Astrocyte of the hippocampus (primary cell): ENCODE measurements at places on chromosomes 6 and 20.

DNA sequence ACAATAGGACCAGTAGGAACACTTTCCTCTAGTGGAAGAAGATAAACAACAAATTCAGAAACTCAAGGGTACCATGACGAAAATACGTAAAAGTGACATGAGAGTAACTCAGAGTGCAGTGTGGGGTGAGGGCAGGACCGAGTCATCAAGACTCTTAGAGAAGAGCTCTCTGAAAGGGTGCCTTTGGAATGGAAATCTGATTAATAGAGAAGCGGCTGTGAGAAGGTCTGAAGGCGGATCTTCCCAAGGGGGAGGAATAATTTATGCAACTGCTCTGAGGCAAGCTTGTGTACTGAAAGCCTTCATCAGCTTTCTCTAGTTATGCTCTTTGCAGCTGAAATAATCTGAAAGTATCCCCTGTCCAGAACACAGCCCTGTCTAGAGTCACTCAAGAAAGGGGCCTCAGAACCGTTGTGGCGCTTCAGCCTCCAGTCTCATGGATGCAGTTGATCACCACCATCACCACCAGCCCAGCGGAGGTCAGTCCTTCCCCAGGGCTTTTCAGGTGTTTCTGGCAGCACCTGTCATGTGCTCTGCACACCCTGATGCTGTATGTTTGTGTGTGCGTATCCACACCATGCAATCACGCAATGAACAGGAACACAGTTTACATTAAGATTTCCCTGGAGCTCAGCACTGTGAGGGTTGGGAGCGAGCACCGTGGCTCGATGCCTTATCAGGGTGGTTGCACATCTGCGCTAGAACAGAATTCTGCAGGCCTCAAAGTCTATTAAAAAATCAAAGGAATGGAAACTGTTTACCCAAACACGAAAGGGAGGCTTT, 396.5 kb downstream of the SMOC2 start:
- no peak for DNase-seq

GRCh38 chr6:73923905-73924485, 228.0 kb downstream of the CD109 start:
- DNase-seq: no peak

DNA sequence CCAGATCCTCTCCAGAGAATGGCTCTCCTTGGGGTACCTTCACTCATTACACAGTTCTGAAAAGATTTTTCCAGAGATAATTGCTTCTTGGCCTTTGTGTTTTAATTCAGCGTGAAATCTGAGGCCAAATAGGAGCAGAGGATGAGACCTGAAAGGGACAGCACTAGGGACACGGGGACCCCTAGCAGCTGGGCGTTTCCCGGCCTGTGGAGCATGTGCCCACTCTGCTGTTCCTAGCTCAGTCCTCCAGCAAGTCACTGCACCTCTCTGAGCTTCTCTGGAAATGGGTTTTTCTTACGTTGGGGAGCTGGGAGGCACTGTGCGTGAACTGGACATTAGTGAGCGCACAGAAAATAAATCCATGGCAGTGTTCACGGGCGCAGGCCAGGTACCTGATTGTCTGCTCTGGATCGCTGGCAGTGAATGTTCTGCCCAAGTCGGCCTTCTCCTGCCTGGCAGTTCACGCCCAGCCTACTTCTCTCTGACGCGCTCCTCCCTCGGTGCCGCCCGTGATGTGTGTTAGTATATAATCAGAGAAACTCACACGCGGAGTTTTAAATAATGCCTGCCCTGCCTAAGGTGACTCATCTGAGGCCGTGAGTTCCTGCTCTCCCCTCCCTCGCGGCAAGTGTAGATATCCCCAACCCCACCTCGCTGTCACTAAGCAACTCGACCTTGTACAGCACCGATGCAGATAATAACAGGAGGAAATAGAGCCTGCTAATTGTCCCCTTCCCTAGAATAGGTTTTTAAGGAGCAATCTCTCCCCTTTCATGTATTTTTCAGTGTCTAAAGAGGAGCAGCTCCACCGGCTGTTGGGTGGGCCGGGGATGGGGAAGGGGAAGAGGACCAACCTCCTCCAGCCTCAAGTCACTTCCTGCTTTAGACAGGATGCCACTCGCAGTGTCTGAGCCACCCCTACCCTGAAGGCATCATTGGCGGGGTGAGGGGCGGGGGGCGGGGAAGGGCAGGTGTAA, 2.7 kb upstream of the TUBB2A start:
- DNase-seq: peak; percentile 76

GRCh38 chr6:36862164-36862847, 12.3 kb downstream of the PPIL1 start:
- no peak for DNase-seq

GRCh38 chr6:27962506-27962905, 5.5 kb downstream of the OR2B6 start:
- DNase-seq: no peak

- no peak for DNase-seq
These were observed 79.8 kb upstream of the SCAF8 start for GRCh38 chr6:154653385-154653784.

- no peak for DNase-seq
These were observed 9.3 kb downstream of the SH3BGRL2 start for GRCh38 chr6:79640146-79641111.

DNA sequence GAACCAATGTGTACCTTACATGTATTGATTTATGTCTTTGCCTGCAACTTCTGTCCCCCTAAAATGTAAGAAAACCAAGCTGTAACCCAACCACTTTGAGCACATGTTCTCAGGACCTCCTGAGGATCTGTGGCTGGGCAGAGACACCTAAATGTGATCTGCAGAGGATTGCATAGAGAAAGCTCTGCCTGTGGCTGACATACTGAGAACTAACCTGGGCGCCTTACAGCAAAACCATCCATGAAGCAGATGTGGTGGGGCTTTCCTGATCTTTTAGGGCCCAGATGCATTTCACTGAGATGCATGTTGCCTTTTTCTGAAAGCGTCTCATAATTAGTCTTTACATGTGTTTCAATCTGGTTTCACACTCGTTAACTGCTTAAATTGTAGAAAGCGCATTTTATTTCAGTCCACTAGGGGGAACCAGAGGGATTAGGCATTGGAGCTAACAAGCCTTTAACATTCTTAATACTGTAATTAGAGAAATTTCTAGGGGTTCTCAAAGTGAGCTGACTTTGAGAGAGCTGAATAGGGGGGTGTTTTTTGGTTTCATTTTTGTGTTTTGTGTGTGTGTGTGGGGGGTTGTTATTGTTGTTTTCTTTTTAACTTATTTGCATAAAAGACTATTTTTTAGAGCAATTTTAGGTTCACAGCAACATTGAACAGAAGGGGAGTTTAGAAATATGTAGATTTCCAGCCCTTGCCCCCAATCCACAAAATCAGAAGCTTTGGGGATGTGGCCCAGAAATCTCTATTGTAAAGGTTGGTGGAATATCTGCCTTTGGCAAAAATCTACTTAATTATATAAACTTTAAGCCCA, 50.9 kb upstream of the FAM184A start:
- DNase-seq: peak; percentile 83

GRCh38 chr20:52833901-52834300, 138.3 kb upstream of the TSHZ2 start:
- no peak for DNase-seq

DNA sequence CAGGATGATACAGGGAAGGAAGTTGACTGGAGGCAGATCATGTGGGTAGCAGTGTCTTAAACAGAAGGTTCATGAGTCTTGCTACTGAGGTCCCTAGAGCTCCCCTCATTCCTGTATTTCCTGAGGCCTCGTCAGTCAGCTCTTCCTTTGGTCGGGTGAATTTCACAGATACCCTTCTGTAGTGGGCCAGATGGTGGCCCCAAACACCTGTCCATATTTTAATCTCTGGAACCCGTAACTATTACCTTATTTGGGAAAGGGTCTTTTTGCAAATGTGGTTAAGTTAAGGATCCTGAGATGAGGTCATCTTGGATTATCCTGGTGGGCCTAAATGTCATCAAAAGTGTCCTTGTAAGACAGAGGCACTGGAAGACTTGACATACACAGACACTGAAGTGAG, 9.6 kb downstream of the KCNS1 start:
- no peak for DNase-seq

DNA sequence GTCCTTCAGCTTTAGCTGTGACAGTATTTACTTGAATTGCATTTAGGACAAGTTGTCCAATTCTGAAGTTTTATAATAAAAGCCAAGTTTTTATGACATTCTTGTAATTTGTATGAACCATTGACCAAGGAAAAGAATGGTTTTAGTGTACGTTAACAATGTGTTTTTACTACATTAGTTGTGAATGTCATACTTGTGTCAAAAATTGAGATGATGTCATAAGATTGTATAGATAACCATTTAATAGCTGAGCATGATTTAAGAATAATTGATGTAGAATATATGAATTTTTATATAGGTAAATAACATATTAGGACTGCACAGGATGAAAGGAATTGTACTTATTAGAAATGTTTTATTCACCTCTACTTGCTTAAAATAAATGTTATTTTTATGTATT, 102.9 kb downstream of the MACROD2 start:
- no peak for DNase-seq

GRCh38 chr6:85461798-85462170, 11.9 kb downstream of the NT5E start:
- no peak for DNase-seq

DNA sequence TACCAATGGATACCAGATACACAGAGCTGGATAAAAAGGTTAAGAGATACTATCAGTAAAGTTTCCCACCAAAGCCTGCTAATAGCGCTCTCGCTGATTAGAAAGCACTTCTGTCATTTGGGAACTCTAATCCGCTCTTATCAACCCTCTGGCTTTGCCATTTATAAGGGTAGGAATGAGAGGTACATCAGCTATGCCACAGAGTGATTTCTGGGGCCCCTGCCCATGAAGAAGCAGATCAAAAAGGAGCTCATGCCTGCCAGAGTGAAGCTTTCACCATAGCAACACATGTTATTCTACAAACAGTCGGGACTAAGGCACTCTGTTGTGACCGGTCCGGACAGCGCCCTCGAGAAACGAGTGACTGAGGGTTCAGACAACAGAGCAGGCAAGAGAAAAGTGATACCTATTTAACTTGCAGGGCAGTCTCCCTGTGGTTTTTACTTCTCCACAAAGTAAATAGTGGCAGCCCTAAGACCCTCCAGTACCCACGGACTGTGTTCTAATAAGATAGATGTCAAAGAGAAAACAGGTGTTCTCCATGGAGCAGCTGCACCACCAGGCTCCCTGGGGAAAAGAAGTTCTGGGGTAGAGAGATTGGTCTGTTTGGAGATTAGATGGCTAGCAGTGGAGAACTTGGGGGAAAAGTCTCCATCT, 5.6 kb downstream of the TRAM2 start:
- peak; percentile 75 for DNase-seq

DNA sequence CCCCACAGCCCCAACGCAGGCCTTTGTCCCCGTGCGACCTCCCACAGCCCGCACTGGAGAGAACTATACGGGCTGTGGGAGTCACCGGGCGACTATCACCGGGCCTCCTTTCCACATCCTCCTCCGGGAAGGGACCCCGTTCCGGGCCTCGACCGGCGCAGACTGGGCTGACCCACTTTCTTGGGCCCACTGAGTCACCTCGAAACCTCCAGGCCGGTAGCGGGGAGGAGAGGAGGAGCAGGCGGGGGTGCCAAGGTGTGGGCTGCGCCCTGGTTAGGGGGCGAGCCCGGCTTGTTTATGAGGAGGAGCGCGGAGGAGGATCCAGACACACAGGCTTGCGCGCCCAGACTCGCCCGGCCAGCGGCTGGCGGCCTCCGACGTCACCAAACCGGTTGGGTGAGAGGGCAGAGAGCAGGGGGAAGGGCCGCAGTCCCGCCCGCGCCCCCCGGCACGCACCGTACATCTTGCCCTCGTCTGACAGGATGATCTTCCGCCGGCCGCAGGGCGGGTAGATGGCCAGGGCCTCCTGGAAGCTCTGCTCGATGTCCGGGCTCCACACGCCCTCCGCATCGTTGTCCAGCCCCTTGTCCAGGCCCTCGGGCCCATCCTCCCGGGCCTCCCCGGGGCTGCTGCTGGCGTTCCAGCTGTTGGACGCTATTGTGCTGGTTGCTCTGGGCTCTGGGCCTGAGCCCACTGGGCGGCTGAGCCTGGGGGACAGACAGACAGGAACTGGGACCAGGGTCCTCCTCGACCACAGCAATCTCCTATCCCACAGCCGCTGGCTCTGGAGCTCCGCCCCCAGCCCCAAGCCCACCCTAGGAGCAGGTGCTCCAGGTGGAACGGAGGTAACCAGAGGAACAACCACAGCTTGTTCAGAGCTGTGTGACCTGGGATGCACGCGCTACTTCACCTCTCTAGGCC, 10.6 kb downstream of the TEAD3 start:
- no peak for DNase-seq

- no peak for DNase-seq
These were observed 132.6 kb upstream of the SMLR1 start for GRCh38 chr6:130694606-130695005.

DNA sequence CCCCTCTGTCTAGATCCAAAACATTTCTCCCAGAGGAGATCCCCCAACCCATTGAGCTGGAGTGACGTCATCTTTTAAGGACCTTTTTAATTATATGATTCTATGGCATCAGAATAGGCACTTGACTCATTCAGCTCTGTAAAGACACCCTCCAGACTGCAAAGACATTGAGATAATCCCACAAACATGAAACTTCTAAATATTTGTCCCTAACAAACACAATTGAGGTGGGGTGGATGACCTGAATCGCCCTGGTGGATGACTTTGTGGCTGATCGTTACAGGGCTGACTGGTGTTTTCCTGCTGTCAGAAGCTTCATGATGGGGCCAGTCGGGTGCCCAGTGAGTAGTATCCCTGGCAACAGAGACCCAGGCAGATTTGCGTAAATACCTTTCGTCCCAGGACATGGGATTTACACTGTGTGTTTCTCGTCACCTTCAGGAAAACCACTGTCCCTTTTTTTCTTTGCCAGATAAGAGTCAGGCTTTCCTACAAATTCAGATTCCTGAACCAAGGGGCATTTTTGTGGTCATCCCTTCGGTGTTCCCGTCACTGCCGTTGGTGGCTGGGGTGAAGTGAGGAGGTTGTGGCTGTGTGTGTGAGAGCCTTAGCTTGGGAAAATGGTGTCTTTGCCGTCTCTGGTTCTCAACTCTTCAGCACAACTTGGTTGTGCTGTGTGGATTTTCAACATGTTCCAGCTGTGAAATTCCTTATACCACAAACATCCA, 5.3 kb upstream of the PCK1 start:
- peak; percentile 16 for DNase-seq

GRCh38 chr6:63790334-63790733, 154.7 kb downstream of the PHF3 start:
- DNase-seq: no peak

DNA sequence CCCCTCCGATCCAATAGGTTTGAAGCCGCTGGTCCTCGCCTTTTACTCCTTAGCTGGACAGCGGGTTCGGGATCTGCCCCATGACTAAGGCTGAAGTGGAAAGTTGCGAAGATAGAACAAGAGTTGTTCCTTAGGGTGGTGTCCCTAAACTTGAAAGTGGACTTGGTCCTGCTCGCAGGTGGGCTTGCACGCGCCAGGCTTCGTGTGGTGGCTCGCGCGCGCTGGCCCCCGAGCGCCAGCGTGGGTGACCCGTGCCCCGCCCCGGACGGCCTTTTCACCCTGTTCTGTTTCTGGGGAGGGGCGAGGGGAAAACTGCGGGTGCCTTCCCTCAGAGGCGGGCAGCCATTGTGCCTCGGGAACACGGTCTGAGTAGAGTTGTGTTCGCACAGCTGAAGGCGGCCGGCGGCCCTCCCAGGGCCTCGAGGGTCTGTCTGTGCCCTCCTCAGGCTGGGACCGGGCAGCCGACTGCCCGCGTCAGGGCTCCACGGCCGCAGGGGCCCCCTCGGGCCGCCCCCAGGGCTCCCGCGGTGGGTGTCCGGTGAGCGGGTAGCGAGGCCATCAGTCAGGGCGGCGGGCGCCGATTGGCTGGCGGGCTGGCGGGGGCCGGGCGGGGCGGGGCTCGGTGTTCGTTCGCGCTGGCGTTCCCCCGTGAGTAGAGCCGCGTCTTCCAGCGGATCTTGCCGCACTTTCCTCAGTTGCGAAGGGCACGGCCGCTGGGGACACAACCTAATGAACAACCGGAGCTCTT, 33.0 kb downstream of the RREB1 start:
- DNase-seq: peak; percentile 93

GRCh38 chr6:130947464-130947863, 115.6 kb downstream of the EPB41L2 start:
- no peak for DNase-seq
